ENCODE measurements at places on chromosomes 16 and 17.

DNA sequence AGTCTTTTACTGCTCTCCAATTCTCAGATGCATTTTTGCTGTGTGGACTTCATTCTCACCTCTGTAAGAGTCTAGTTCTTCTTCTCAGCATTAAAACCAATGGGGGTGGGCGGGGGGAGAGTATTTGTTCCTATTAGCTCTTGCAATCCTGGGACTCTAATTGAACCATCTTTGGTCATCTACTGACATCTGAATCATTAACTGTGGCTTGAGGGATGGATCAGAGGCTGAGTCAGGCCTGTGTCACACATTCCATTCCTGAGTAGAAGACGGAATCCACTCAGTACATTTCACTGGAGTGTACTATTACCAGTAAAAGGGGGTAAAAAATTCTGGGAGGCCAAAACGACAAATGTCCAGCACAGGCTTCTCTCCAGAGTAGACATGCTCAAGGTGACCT, 12.8 kb upstream of the ZNF23 start:
- H3K36me3 ChIP-seq, result peaks cover 51% of the 10 kb centered on the region
- H3K4me3 ChIP-seq, result no peak overlapping the region
- H3K27me3 ChIP-seq, result no peaks in the 10 kb centered on the region
- no peaks in the 10 kb centered on the region for H3K4me1 ChIP-seq
- DNase-seq, result no peak
- H3K27ac ChIP-seq, result no peak overlapping the region

- DNase-seq, result no peak
- H3K27ac ChIP-seq, result no peak overlapping the region
- no peaks in the 10 kb centered on the region for H3K27me3 ChIP-seq
- H3K4me1 ChIP-seq, result peaks cover 41% of the 10 kb centered on the region
- H3K4me3 ChIP-seq, result no peak overlapping the region
Measured at GRCh38 chr16:85329059-85329812, 217.0 kb upstream of the CIBAR2 start.

DNA sequence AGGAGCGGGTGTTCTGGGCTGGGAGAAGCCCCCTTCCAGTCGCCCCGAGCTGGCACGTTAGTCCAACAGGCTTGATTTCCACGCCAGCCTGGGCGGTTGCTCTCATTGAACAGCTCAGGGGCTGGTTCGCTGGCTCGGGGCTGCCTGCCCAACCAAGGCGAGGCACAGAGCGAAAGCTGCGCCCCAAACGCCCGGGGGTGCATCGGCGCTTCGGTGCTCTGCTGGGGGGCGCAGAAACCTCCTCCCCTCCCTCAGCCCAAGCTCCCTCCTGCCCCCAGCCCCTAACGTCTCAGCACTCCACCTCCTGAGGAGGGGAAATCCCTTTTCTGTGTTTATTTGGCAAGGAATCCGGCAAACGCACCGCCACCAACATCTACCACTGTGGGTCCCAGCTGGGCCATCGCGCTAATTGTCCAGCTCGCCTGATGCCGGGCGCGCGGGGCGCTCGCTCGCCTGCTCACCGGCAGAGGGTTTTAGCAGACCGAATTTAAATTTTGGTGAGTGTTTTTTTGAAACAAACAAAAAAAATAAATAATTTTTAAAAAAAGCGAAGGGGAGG, 29.5 kb upstream of the RBFOX1 start:
- H3K4me3 ChIP-seq, result peak overlapping the region; percentile 65
- peak; percentile 20 for DNase-seq
- H3K27me3 ChIP-seq, result peaks cover 32% of the 10 kb centered on the region
- H3K27ac ChIP-seq, result no peak overlapping the region
- no peaks in the 10 kb centered on the region for H3K36me3 ChIP-seq

- peaks cover 75% of the 10 kb centered on the region for H3K36me3 ChIP-seq
- no peaks in the 10 kb centered on the region for H3K27me3 ChIP-seq
- no peak for DNase-seq
- no peak overlapping the region for H3K27ac ChIP-seq
- H3K4me1 ChIP-seq, result peaks cover 19% of the 10 kb centered on the region
Measured at GRCh38 chr17:29119265-29119664, 60.9 kb downstream of the MYO18A start.

- DNase-seq, result no peak
- H3K36me3 ChIP-seq, result no peaks in the 10 kb centered on the region
- H3K4me1 ChIP-seq, result no peaks in the 10 kb centered on the region
- no peak overlapping the region for H3K4me3 ChIP-seq
Measured at GRCh38 chr17:82146663-82147654, 48.9 kb upstream of the FASN start.

DNA sequence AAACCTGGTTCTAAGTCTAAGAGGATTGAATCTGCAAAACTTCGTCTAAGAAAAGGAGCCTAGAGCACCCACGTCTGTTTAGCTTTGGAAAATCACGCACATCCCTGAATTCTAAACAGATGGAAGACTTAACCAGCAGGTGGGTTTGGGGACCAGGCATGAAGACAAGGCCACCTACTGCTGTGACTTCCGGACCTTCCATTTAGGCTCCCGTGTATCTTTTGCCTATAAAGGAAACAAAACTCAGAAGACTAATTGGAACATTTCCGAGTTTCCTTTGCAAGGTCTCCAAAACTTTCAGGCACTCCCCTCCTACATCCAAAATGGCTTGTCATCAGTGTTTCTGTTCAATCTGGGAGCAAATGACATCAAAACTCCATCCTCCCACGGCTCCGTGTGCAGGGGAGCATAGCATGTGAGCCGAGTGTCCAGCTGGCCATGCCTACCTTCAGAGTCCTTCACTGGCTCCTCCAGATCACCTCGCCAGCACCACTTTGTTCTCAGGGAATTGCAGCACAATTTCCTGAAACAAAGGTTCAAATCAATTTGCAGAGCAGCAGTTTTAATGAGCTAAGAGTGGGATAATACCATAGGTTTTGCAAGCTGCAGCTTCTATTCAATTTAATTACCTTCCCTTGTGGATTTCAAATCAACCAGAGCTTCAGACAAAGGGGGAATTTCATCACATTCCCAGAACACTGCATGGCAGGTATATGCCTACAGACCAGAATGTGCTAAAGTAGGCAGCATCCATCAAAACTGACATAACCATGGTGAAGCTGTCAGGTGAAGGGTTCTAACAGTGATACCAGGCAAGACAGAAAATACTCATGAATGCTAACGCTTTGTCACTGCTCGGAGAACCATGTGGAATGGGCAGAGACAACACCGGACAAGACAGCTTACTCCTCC, 23.5 kb downstream of the CACNG1 start:
- no peak overlapping the region for H3K27ac ChIP-seq
- H3K27me3 ChIP-seq, result no peaks in the 10 kb centered on the region
- no peak overlapping the region for H3K4me3 ChIP-seq
- no peak for DNase-seq

GRCh38 chr16:46900455-46901235, 16.5 kb downstream of the GPT2 start:
- no peak for DNase-seq
- no peaks in the 10 kb centered on the region for H3K36me3 ChIP-seq
- H3K4me3 ChIP-seq, result no peak overlapping the region
- H3K4me1 ChIP-seq, result peaks cover 29% of the 10 kb centered on the region
- H3K27me3 ChIP-seq, result no peaks in the 10 kb centered on the region

DNA sequence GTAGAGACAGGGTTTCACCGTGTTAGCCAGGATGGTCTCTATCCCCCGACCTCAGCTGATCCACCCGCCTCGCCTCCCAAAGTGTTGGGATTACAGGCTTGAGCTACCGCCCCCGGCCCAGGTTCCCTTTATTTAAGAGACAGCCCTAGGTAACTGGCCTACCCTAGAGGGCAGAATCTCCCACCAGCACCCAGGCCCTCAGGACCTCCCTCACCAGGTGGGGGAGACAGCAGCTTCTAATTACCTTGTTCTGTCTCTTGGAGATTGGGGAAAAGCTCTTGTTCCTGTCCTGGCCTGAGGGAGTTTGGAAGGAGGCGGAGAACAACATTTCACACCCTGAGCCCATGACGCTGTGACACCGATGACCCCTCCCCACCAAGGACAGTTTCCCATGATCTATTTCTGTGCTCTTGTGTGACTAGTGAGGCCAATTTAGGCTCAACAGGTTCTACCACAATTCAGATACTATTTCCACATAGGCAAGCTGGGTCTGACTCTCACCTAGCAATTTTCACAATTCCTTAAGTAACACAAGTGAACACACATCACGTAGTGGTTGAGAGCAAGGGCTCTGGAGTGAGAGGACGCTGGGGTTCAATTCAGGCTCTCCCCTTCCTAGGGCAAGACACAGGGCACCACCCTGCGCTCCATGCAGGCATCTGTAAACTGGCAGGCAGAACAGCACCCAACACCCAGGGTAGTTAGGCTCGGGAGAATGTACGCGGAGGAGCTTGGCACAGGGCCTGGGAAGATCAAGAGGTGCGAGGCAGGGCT, 20.4 kb downstream of the HDAC5 start:
- DNase-seq, result peak; percentile 71
- H3K27me3 ChIP-seq, result no peaks in the 10 kb centered on the region
- peak overlapping the region; percentile 75 for H3K27ac ChIP-seq
- H3K4me1 ChIP-seq, result peaks cover 99% of the 10 kb centered on the region
- H3K4me3 ChIP-seq, result peak overlapping the region; percentile 2
- H3K36me3 ChIP-seq, result peaks cover 7% of the 10 kb centered on the region

DNA sequence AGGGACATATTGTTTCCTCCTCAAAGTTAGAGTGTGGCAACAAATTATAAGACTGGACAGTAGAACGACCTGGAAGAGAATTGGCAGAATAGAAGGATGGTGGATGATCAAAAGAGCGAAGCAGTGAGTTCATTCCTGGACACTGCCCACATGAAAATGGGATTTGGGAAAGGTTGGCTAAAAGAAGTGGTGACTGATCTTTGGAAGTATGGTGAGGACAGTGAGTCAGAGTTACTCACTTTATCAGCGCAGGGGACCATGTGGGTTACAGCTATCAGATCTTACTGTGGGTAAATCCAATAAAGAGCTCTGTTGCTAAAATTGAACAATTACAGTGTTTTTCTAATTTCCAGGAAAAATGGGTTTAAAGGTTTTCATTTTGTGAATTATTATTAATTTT, 2.7 kb upstream of the TANC2 start:
- no peaks in the 10 kb centered on the region for H3K27me3 ChIP-seq
- DNase-seq, result no peak
- H3K4me3 ChIP-seq, result no peak overlapping the region
- H3K4me1 ChIP-seq, result peaks cover 23% of the 10 kb centered on the region
- H3K27ac ChIP-seq, result no peak overlapping the region

- H3K27me3 ChIP-seq, result no peaks in the 10 kb centered on the region
- H3K36me3 ChIP-seq, result no peaks in the 10 kb centered on the region
- H3K4me1 ChIP-seq, result no peaks in the 10 kb centered on the region
- H3K27ac ChIP-seq, result no peak overlapping the region
- DNase-seq, result no peak
Measured at GRCh38 chr17:53570731-53571130, 252.0 kb upstream of the KIF2B start.

- H3K27ac ChIP-seq, result no peak overlapping the region
- peaks cover 8% of the 10 kb centered on the region for H3K4me1 ChIP-seq
- no peak overlapping the region for H3K4me3 ChIP-seq
- H3K27me3 ChIP-seq, result peaks cover 22% of the 10 kb centered on the region
- no peaks in the 10 kb centered on the region for H3K36me3 ChIP-seq
Measured at GRCh38 chr16:75203096-75203495, 3.9 kb downstream of the CTRB2 start.

GRCh38 chr17:45018848-45019711, 32.4 kb downstream of the DCAKD start:
- H3K36me3 ChIP-seq, result no peaks in the 10 kb centered on the region
- peak overlapping the region; percentile 70 for H3K4me3 ChIP-seq
- DNase-seq, result peak; percentile 60
- H3K4me1 ChIP-seq, result peaks cover 48% of the 10 kb centered on the region
- peak overlapping the region; percentile 56 for H3K27ac ChIP-seq

- H3K27me3 ChIP-seq, result no peaks in the 10 kb centered on the region
- peak overlapping the region; percentile 59 for H3K4me3 ChIP-seq
- no peaks in the 10 kb centered on the region for H3K36me3 ChIP-seq
- peak overlapping the region; percentile 95 for H3K27ac ChIP-seq
- DNase-seq, result peak; percentile 50
- H3K4me1 ChIP-seq, result peaks cover 46% of the 10 kb centered on the region
Measured at GRCh38 chr16:58421529-58421928, 29.3 kb downstream of the GINS3 start.

DNA sequence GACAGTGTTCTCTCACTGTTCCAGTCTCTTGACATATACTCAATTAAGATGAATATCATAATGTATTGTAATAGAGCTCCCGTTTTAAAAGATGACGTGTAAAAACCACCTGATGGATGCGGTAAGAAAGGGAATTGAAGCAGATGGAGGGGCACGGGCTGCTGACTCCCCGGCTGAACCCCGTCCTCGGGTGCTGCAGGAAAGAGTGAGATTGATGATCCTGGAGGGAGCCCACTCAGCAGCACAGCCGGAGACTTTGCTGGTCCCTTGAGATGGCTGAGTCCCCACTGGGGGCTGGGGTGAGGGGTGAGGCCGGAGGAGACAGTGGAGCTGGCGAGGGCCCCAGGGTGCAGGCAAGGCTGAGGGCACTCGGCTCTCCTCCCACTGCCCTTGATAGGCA, 217.4 kb downstream of the RPTOR start:
- peaks cover 7% of the 10 kb centered on the region for H3K4me1 ChIP-seq
- H3K27me3 ChIP-seq, result no peaks in the 10 kb centered on the region
- no peaks in the 10 kb centered on the region for H3K36me3 ChIP-seq
- H3K27ac ChIP-seq, result no peak overlapping the region
- H3K4me3 ChIP-seq, result no peak overlapping the region

DNA sequence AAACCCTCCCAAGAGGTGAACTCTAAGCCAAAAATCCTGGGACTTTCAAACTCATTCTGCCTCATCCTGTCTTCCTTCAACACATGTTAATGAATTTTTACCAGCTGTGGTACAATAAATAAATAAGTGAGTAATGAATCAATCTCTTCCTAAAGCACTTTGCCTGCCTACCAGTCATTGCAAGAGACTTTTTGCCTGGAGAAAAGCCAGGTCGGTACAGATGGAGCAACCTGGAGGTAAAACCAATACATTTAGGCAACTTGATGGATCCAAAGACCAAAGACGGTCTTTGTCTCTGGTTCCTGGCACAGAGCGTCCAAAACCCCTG, 324.2 kb downstream of the PMP22 start:
- no peaks in the 10 kb centered on the region for H3K36me3 ChIP-seq
- no peak for DNase-seq
- H3K4me3 ChIP-seq, result no peak overlapping the region
- H3K4me1 ChIP-seq, result no peaks in the 10 kb centered on the region
- H3K27me3 ChIP-seq, result peaks cover 5% of the 10 kb centered on the region

- H3K4me1 ChIP-seq, result no peaks in the 10 kb centered on the region
- peak; percentile 20 for DNase-seq
- no peak overlapping the region for H3K4me3 ChIP-seq
- no peak overlapping the region for H3K27ac ChIP-seq
- peaks cover 88% of the 10 kb centered on the region for H3K27me3 ChIP-seq
- no peaks in the 10 kb centered on the region for H3K36me3 ChIP-seq
Measured at GRCh38 chr16:23803591-23804123, 32.1 kb upstream of the PRKCB start.

- H3K27me3 ChIP-seq, result no peaks in the 10 kb centered on the region
- H3K27ac ChIP-seq, result no peak overlapping the region
- peaks cover 41% of the 10 kb centered on the region for H3K4me1 ChIP-seq
- DNase-seq, result no peak
Measured at GRCh38 chr17:2369551-2370210, 31.2 kb downstream of the MNT start.
